ENCODE measurements at places on chromosomes 16 and 17.
A peak's percentile ranks its signal among the peaks of the same experiment; 100 is the strongest.

GRCh38 chr17:60169921-60170817, 20.4 kb downstream of the CA4 start:
- DNase-seq: peak; percentile 25

DNA sequence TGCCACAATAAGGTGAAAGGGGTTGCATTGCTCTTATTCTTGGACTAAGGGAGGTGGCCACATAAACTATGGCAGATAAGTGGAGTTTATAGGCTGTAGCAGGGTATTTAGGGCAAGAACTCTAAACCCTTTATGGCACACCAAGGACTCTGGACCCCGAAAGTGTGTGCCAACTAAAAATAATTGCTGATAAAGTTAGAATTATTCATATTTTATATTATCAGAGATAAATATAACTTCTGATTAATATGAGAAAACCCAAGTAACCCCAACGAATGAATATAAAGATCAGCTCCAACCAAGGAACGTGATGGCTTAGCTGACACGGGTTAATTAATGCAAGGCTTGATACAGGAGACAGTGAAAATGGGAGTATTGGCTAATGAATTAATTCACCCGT, 8.8 kb upstream of the SDR42E1 start:
- DNase-seq: no peak

GRCh38 chr16:68782198-68783174, 45.4 kb downstream of the CDH1 start:
- no peak for DNase-seq

GRCh38 chr17:39607851-39608130, at the start of gene NEUROD2:
Gene NEUROD2, minus strand, starts transcription at chr17:39607920. Its CDS starts 1,321 bp downstream, at chr17:39606599.
- DNase-seq: no peak

GRCh38 chr17:50596191-50597037, 35.9 kb downstream of the CACNA1G start:
- DNase-seq: no peak

- DNase-seq: no peak
These were observed 1.7 kb downstream of the EMP2 start for GRCh38 chr16:10578474-10579316.

DNA sequence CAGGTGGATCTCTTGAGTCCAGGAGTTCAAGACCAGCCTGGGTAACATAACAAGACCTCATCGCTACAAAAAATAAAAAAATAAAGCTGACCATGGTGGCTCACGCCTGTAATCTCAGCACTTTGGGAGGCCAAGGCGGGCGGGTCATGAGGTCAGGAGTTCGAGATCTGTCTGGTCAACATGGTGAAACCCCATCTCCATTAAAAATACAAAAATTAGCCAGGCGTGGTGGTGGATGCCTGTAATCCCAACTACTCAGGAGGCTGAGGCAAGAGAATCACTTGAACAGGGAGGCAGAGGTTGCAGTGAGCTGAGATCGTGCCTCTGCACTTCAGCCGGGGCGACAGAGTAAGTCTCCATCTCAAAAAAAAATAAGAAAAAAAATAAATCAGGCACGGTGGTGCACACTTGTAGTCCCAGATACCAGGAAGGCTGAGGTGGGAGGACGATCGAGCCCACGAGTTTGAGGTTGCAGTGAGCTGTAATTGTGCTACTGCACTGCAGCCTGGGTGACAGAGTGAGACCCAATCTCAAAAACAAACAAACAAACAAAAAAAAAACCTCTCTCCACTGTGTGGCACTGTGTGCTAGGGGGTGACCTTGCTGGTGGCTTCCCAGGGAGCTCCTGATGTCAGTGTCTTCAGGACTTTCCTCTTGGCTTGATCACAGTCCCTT, 19.8 kb upstream of the MAPK3 start:
- DNase-seq: peak; percentile 32

DNA sequence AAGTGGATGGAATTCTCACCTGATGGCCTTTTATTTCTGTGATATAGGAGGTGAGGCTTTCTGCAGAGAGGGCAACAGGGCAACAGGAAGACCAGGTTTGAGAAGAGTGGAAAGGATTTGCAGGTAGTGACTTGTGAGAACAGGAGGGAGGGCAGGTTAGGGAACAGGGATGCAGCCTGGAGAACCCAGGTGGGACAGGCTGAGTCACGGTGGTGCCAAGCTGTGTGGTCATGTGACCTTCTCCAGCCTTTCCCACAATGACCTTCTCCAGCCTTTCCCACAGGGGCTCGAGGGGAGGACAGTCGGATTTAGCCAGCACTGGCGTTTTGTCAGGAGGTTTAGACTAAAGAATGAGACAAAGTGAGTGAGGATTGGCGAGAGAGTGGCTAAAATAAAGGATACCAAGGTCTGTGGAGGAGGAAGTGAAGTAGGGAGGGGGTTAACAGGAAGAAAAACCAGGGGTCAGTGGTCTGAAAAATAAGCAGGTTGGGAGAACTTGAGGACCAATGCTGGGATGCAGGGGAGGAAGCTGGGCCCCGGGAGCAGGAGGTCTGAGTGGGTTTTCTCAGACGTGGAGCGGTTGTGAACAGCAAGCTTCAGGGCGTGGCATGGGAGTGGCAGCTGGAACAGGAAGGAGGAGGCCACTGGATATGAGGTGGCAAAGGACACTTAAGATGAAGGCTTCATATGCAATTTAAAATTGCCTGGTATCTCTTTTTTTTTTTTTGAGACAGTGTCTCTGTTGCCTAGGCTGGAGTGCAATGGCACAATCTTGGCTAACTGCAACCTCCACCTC, 37.7 kb downstream of the DNAH2 start:
- no peak for DNase-seq

DNA sequence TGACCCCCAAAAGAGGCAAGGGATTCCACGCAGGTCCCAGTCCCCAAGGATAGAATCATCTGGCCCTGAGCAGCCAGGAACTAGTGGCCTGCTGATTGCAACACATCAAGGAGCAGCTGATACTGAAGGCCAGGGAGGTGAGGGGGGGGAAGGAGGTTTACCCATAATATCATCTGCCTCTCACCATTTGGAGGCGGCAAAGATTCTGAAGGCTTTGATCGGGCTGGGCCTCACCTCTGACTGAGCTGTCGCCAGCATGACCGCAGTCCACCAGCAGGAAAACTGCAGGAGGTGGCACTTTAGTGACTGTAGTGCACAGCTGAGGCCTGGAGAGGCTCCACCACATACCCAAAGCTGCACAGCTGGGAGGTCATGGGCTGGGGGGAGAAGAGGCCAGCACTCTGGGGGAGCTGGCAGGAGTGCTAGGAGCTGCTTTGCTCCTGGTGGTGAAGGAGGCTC, 20.5 kb upstream of the ITGA3 start:
- DNase-seq: no peak

DNA sequence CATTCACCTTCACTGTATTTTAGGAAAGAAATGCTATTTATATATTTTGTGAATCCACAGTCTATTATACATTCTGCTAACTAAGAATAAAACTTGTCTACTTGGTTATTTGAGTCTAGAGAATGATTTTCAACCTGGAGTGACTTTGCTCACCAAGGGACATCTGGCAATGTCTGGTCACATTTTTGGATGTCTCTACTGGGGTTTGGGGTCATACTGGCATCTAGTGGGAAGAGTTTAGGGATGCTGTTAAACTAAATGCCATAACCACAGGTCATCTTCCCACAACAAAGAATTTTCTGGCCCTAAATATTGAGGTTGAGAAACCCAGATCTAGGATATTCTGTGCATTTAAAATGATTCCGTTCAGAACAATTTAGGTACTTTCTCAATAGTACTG, 26.0 kb downstream of the KCNJ16 start:
- no peak for DNase-seq

DNA sequence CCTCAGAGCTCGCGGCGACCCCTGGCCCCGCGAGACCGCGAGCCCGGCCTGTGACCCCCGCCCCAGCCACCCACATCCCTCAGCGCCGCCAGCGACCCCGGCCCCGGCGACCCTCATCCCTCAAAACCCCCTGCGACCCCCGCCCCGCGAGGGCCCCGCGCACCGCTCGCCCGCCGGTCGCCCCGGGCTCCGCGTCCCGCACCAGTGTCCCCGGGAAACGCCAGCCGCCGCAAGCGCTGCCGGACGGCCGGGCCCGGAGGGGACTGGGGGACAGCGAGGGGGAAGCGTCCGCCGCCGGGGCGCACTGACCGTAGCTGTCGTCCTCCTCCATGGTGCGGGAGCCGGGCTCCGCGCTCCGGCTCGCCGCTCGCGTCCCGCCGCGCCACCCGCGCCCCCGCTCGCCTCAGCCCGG, at the start of gene CYTH1:
Gene CYTH1 (minus strand): TSS at position 381 of the 412 bp plus-strand sequence. CDS start 50 bp downstream, at position 331.
- no peak for DNase-seq

DNA sequence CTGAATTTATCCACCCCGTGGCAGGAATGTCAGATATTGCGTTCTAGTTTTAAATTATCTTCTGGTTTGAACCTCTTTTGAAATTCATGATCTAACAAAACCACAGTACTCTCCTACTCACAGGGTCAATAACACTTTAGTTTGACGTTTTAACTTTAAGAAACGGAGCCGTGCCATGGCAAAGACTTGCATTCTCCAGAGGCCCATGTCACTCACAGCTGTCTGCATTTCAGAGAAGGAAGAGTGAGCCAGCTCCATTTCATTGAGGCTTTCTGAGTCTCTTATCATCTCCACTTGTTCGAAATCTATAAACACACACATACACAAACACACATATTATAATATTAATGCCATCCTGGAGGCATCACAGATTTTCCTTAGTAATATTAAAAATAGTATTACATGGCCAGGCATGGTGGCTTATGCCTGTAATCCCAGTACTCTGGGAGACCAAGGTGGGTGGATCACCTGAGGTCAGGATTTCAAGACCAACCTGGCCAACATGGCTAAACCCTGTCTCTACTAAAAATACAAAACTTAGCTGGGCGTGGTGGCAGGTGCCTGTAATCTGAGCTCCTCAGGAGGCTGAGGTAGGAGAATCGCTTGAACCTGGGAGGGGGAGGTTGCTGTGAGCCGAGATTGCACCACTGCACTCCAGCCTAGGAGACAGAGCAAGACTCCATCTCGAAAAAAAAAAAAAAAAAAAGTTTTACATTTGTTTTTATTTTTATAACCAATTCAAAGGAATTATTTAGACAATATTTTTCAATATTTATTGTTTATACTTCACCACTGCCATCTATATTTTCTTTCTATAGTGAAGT, 35.6 kb downstream of the ABCA6 start:
- DNase-seq: no peak

All from CD4-positive, alpha-beta T cell treated with Interleukin-4 for 4 hours (primary cell).